ENCODE measurements at places on chromosomes 5 and 9.
A peak's percentile ranks its signal among the peaks of the same experiment; 100 is the strongest.

DNA sequence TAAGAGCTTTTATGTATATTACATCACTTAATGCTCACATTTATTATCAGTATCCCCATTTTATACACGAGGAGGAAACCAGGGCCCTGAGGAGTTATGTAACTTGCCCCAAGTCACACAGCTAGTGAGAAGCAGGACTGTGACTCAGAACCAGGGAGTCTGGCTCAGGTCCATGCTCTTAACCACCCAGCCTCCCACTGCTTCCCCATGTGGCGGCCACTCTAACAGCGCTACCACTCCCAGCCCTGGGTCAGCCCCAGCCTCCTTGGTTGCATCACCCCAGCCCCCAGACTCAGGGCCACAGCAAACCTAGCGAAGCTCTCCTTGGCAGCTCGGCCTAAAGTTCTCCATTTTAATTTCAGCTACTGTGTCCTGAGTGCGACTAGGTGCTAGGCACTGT, 159.1 kb downstream of the PAX5 start:
- DNase-seq = no peak

- DNase-seq = no peak
Observed at GRCh38 chr5:127363403-127363802, 72.8 kb downstream of the MEGF10 start.

DNA sequence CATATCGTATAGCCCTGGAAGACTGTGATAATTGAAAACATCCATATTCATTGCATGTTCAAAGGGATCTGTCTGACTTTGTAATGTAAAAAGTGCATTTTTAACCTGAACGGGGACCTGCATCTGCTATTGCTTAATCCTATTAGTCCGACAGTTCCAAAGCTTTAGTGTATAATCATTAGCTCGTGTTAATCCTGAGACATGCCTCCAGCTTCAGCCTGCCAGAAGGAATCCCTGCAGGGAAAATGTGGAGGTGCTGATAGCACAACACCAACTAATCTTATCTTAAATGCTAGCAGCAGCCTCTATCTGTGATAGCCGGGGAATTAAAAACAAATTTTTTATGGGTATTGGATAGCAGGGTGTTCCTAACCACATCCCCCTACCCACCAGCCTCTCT, 495.2 kb downstream of the TLE4 start:
- no peak for DNase-seq

DNA sequence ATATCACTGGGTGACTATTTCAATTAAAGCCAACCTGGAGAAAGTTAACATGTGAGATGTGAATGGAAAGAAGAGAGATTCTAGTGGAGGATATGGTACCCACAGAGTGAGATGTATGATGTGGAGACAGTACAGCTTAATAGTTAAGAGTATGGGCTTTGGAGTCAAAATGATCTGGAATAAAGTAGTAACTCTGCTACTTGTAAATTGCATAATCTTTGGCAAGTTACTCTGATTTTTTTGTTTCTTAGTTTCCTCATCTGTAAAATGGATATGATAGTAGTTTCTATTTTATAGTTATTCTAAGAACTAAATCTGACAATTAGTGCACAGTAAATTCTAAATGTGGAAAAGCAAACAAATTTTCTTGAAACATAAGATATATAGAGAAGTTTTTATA, 79.2 kb downstream of the ISOC1 start:
- DNase-seq = no peak

DNA sequence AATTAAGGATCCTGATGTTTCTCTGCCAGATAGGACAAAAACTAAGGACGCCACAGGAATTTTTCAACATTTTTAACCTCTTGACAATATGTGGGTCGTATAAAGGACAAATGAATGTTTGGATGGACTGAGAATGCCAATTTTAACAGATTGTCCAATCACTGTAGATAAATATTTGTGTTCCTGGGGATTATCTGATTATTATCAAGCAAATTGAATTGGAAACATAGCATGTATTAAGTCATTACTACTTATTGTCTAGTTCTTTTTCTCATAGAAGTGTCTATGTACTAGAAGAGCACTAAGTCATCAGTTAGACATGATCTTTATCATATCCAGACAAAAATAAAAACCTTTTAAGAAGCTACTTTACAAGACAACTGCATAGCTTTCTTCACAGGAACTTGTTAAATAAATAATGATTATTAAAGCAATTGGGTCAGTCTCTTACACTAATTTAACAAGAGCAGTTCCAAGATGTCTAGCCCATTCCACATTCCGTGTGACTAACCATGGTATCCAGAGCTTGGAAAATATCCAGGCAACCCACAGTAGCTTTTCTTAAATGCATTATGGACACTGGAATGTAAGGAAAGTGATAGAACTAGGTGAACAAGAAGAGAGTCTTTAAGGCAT, 127.5 kb upstream of the CDKN2B start:
- DNase-seq = no peak

GRCh38 chr5:142322747-142323479, 1.9 kb downstream of the SPRY4 start:
- DNase-seq = no peak

DNA sequence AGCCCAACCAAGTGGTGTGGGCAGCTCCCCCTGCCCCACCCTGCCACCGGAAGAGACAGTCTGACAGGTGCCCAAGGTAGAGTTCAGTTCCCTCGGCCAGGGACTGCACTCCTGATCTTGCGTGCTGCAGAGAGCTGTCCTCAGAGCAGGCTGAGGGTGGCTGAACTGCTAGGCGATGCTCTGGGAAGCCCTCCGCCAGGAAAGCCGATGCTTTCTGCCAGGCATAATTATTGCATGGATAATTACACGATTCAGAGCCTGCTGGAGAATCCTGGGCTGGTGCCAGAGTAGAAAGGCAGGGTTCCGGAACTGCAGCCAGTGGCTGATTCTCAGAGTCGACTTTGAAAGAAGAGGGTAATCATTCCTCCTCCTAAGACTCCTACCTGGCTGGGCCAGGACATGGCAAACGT, 19.3 kb downstream of the KCNIP1 start:
- no peak for DNase-seq

DNA sequence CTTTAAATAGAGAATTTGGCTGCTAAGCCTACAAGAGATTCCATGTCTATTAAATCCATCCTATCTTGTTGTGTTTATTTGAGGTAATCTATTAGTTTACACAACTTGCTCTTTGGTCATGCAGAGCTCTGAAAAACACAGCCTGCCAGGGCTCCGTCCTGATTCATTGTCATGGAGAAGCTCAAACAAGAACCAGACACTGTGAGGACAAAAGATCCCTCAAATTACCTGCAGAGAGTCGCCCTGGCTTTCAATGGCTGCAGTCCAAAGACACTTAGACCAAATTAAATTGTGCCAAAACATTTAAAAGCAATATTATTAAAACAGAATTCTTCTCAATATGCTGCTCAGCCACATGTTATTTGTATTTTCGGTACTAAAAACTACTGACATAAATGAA, 60.1 kb downstream of the CDH18 start:
- no peak for DNase-seq

DNA sequence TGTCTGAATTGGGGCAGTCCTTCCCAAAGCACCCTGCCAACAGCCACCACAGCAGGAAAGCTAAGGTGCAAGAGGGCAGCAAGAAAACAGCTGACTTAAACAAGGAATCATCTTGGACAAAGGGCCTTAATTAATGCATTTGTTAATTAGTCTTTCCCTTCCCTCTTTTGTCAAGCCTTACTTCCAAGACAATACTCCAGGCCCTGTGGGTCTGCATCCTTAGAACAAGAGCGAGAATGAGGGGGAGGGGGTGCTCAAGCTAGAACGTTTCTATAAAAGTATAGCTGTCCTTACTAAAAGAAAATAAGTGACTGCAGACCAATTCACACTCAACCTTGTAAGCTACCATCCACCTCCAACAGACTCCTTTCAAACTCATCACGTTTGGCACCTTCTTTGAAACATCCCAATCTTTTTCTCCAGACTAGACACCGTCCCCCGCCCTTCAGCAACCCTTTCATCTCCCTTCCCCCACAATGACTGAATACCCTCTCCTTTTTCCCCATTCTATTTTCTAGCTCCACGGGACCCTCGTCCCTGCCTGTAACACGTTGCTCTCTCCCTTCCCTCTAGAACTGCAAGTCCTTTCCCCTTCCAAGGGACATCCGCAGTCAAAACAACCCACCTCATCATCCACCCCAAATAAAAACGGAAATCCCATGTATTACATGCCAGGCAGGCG, 85.7 kb upstream of the RNF38 start:
- no peak for DNase-seq

- DNase-seq = no peak
Observed at GRCh38 chr5:167582886-167583285, 708.6 kb upstream of the WWC1 start.

DNA sequence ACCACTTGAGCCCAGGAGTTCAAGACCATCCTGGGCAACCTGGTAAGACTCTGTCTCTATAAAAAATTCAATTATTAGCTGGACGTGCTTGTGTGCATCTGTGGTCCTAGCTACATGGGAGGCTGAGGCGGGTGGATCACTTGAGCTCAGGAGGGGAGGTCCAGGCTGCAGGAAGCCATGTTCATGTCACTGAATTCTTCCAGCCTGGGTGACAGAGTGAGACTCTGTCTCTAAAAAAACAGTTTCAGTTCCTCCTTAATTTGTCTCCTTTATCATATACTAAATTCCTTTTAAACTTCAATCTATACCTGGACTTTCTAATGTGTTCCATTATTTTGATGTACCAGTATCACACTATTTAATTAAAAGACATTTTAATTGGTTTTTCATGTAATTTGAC, 422.2 kb upstream of the TLE4 start:
- DNase-seq = no peak

GRCh38 chr5:13303445-13303844, 641.0 kb downstream of the DNAH5 start:
- DNase-seq = no peak

- DNase-seq = no peak
Observed at GRCh38 chr9:71096421-71097108, 24.9 kb downstream of the TRPM3 start.

GRCh38 chr9:80175286-80176150, 603.8 kb downstream of the TLE4 start:
- DNase-seq = peak; percentile 12

- DNase-seq = no peak
Observed at GRCh38 chr5:176519810-176520720, 17.1 kb downstream of the RNF44 start.

GRCh38 chr9:92094655-92095054, 20.6 kb downstream of the SPTLC1 start:
- peak; percentile 25 for DNase-seq

DNA sequence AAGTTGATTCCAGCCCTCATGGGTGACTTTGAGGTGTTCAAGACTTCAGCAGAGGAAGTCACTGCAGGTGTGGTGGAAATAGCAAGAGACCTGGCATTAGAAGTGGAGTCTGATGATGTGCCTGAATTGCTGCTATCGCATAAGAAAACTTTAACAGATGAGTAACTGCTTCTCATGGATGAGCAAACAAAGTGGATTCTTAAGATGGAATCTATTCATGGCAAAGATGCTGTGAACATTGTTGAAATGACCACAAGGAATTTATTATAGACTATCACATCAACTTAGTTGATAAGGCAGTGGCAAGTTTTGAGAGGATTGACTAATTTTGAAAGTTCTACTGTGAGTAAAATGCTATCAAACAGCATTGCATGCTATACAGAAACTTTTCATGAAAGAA, 17.1 kb upstream of the POU4F3 start:
- DNase-seq = no peak

DNA sequence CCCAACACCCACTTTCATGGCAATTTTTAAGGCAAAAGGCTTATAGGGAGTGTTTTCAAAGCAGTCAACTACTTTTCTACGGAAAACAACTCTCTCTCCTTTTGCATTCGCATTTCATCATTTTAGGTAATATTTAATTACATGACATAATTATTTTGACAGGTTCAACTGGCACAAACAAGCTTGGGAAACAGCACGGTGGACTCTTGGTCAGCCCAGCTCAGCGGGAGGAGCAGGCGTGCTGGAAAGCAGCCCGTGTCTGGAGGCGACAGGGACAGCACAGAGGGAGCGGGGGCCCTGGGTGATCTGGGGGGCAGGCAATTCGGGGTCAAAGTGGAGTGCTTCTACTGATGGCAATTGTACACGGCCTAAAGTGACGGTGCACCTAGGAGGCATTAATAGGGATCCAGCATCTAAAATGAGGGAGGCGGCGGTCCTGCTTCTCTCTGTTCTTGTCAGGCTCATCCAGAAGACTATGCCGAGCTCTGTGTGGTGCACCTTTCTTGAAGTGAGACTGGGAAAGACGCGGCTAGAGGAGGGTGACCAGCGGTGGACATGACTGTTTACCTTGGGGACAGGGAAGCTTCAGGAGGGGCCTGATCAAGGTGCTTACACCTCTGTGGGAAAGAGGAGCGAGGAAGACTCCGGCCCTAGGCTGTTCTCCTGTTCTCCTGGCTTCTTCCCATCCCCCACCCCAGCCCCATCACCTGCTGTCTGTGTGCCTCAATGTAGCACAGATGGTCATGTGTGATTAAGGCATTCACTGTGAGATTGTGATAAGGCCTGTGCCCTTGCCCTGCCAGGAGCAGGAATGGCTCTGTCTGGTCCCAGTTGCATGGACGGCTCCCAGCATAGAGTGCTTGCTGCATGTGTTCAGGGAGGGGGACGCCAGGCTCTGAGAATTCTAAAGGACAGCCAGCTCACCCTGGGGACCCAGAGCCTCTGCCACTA, 3.4 kb downstream of the MYMK start:
- no peak for DNase-seq

DNA sequence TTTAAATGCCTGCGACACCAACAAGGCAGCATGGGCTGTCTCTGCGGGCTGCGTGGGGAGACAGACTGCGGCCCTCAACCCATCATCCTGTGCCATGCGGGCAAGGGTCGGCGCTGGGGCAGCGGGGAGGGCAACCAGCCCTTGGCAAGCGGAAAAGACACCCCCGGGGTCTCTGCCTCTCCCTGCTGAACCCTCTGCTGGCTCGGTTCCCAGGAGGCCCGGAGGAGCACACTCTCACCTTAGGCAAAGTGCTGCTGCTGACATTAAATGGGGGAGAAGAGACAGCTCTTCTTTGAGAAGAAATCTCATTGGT, 129.6 kb upstream of the PPP1R26 start:
- no peak for DNase-seq

All from CD4-positive, alpha-beta T cell treated with Interleukin-2 at 100 ng/mL for 4 hours (primary cell).